ENCODE measurements at places on chromosomes 6 and 20. TPM values are rescaled to one million over a fixed set of nuclear protein-coding genes. Genes with fewer than 3 reads are reported as not detected.

DNA sequence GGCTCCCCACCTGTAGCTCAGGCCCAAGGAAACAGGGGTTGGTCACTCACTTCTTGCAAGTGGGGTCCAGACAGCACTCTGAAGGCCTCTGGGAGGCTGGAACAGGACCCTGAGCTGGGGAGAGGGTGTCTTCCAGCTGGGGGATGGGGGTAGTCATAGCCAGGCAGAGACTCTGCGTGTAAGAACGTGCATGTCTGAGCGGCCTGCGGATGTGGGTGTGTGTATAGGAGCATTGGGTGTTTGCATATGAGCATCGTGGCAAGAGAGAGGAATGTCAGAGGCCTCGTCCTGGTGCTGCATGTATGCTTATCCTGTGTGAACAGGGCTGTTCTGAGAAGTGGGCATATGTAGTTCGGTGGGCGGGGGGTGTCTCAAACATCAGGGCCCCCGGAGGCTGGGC, 12.1 kb downstream of the BPIFB3 start:
- no peaks in the 10 kb centered on the region for H3K36me3 ChIP-seq
- no peaks in the 10 kb centered on the region for H3K27me3 ChIP-seq
- H3K27ac ChIP-seq: no peak overlapping the region

DNA sequence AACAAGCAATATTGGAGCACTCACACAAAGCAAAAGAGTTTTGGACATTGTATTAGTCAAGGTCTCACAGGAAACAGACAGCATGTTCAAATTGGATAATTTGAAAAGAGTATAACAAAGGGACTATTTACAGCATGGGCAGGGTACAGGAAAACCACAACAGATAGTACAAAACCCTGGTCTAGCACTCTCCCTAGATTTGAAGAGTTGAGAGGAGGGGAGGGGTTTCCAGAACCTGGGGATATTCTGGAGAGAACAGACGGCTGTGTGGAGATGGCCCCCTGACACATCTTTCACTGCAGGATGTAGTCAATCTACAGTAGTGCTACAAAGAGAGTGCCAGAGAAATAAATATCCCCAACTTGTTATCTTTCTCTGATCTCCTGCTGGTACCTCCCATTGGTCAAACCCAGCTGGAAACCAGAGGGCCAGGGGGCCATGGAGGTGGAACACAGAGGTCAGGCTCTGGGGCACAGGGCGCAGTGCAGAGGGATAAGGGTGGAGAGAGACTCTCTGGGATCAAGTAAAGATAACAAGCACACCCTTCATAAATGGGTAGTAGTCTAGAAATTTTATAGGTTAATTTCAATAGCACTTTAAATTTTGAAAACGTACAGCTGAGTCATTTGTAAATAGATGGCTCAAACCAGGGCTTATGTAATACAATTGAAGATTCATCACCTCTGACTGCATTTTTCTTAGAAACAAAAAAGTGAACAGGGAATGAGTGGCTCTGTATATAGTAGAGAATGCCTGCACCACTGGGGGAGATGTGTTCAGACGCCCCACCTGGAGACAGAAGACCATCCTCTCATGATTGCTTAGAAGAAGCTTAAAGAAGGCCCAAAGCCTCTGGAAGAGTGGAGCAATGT, 25.7 kb downstream of the RCAN2 start:
- peaks cover 5% of the 10 kb centered on the region for H3K27me3 ChIP-seq
- H3K36me3 ChIP-seq: no peaks in the 10 kb centered on the region
- no peak overlapping the region for H3K4me3 ChIP-seq
- no peaks in the 10 kb centered on the region for H3K4me1 ChIP-seq
- H3K27ac ChIP-seq: no peak overlapping the region

DNA sequence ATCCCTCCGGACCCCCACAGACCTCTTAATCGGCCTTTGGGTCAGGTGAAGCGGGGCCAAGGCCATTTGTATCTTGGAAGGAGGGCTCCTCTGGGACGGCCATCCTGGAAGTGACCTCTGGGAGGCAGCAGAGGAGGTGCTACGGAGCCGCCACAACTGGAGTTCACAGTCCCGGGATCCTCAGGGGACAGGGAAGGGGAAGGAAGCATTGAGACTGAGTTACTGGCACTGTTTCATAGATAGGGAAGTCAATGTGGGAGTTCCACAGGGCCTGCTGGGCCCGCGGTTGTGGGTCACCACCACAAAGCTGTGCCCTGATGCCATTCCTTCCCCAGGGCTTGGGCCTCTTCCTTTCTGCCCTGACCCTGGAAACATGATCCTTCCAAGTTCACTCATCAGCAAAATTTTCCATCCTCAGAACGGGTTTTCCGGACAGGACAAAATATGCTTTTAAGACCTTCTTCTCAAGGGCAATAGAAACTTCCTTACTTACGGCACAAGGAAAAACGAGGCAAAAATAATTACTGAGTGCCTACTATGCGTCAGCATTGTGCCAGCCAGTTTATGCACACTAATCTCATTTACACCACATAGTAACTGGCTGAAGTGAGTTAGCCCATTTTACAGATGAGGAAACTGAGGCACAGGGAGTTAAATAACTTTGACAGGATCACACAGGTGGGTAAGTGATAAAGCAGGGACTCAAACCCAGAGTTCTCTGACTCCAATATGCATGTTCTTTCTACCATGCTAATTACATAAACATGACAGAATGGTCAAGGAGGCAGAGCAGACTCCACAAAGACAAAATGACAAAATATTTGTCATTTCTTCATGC, 143.8 kb downstream of the UNC5CL start:
- no peaks in the 10 kb centered on the region for H3K4me1 ChIP-seq
- H3K4me3 ChIP-seq: no peak overlapping the region
- DNase-seq: no peak
- H3K27me3 ChIP-seq: no peaks in the 10 kb centered on the region

DNA sequence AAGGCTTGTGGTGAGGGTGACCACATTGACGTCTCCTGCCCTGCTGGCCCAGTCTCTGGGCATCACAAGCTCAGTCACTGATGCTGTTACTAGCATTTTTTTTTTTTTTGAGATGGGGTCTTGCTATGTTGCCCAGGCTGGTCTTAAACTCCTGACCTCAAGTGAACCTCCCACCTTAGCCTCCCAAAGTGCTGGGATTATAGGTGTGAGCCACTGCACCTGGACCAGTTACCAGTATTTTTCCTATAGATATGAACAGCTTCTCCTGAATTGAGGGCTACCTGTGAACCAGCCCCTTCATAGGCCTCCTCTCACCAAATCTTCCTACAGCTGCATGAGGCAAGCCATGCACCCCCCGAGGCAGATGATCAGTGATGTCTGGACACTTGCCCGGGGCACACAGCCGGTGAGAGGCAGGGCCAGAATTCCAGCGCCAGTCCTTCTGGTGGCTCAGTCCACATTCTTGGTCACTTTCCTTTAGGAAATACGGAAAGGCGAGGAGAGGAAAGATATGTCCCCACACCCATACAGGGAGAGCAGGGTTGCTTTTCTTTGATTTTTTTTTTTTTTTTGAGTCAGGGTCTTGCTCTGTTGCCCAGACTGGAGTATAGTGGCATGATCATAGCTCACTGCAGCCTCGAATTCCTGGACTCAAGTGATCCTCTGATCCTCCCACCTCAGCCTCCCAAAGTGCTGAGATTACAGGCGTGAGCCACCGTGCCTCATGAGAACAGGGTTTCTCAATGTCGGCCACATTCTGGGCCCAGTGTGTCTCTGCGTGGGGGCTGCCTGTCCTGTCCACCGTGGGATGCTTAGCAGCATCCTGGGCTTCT, 50.7 kb downstream of the UBE2V1 start:
- no peaks in the 10 kb centered on the region for H3K27me3 ChIP-seq
- H3K36me3 ChIP-seq: no peaks in the 10 kb centered on the region
- DNase-seq: no peak
- no peak overlapping the region for H3K4me3 ChIP-seq
- no peaks in the 10 kb centered on the region for H3K4me1 ChIP-seq

Gene HDGFL1
- total RNA-seq: not detected

DNA sequence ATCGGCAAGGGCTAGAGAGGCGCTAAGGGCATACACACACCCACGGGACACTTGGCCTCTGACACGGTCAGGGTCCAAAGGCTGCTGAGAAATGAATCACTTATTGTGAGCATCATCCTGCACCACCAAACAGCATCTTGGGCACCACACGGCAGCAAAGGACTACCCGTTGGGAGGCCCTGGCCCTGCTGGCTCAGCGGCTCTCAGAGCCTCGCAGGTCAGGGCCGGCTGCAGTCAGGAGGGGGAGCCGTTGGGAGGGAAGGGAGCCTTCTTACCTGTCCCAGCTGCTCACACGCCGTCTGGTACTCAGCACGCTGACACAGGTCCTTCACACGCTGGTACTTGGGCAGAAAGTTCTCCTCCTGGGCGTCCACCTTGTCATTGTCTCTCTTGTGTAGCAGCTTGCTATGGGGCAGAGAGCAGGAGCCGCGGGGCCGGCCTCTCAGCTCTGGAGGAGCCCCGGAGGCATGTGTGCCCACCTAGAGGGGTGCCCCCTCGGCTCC, 109.0 kb downstream of the SULF2 start:
- no peak overlapping the region for H3K4me3 ChIP-seq
- H3K36me3 ChIP-seq: no peaks in the 10 kb centered on the region
- no peak overlapping the region for H3K27ac ChIP-seq
- no peaks in the 10 kb centered on the region for H3K27me3 ChIP-seq

Measured in activated CD4-positive, alpha-beta T cell treated with anti-CD3 and anti-CD28 coated beads, Interleukin-2, amount 10 ng/mL, durations not matched to agents 24 days and 14 days (primary cell).